Stimulated activated CD4-positive, alpha-beta T cell treated with anti-CD3 and anti-CD28 coated beads, Interleukin-1b, Interleukin-23, amount 100 ng/mL, for 1 hour (primary cell): ENCODE measurements at places on chromosomes 11 and 22.

GRCh38 chr11:26187639-26188038 lies 144.3 kb upstream of the ANO3 start:
- no peak for DNase-seq

GRCh38 chr11:66289548-66290329 lies 796 bp upstream of the YIF1A start:
- peak; percentile 29 for DNase-seq

DNA sequence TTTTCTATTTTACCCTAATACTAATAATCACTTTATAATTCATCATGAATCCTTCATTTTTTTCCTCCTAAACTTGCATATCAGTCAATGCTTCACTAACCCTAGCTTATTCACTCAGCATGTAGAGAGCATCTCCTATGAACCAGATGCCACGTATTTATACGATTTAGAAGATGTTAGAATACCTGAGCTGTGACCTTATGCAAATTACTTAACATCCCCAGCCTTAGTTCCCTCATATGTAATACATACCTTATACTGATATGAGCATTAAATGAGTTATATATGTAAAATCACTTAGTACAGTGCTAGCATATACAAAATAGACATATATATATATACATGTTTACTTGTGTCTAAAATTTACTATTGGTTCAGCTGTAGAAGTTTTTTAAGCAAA lies 9.0 kb downstream of the FAM76B start:
- no peak for DNase-seq

DNA sequence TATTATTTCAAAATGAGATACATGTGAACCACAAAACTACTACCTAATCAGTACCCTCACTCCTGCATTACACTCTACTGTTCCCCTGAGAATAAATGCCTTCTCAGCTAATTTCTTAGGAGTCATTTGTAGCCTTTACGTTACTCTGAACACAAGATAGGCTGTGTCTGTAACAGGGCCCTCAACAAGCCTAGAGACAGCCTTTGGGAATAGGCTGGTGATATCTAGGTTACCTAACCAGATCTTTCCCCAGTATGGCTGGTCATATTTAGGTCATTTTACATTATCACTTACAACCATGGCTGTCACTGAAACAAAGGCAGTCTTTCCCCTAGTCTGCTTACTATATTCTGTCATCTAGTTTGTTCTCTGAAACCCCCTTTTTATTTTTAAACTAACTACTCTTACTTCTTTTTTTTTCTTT lies 14.2 kb downstream of the ATM start:
- DNase-seq: no peak

DNA sequence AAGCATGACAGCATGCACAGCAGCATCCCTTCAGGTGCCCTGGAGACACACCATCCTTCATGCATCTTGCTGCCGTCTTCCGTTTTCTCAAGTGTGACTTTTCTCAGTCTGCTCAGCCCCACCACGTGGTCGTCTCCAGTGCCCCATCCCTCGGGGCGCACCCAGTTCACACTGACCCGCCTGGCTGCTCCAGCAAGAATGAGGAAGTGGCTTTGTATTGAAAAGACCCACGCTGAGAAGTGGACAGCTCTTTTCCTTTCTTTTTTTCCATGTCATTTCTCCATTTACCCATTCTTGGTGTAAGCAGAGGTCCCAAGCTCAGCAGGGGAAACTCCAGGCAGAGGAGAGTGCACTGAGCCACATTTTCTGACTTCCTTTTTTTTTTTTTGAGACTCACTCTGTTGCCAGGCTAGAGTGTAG lies 14.5 kb downstream of the SERPINH1 start:
- DNase-seq: no peak

- no peak for DNase-seq
Observed at GRCh38 chr22:29797351-29797750, 30.2 kb downstream of the UQCR10 start.

GRCh38 chr11:60119710-60120109 lies 31.2 kb downstream of the MS4A2 start:
- no peak for DNase-seq

- no peak for DNase-seq
Observed at GRCh38 chr11:1156506-1157340, 1.0 kb upstream of the MUC5AC start.

DNA sequence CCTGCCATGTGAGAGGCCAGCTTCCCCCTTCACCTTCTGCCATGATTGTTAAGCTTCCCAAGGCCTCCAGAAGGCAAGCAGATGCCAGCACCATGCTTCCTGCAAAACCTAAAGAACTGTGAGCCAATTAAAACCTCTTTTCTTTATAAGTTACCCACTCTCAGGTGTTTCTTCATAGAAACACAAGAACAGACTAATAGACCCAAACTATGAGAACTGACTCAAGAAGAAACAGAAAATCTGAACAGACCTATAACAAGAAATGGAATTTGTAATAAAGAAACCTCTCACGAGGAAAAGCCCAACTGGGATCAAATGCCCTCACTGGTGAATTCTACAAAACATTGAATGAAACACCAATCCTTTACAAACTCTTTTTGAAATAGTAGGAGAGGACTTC lies 12.0 kb downstream of the NPAT start:
- DNase-seq: no peak

DNA sequence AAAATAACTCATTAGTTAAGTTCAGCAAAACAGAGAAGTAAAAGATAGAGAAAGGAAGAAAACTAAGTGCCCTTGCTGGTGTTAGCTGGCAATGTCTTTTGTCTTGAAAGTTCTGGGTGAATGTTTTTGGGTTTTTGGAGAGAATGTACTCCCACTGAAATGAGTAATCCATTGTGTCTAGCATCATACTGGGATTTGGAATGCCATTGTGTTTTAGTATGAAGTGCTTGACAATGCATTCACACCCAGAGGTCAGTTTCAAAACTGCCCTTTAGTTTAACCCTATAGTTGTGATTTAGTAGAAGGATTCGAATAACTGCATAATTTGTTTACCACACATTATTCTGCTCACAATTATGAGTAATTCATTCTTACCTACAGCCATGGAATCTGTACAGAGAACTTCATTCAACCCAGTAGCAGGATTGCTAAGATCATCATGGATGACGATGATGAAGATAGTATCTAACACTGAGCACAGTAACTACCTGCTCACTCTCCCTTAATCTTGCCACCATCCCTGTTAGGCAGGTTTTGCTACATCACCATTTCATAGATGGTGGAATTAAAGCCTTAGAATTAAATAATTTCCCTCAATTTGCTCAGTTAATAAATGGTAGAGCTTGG lies 33.9 kb downstream of the MAML2 start:
- DNase-seq: no peak

DNA sequence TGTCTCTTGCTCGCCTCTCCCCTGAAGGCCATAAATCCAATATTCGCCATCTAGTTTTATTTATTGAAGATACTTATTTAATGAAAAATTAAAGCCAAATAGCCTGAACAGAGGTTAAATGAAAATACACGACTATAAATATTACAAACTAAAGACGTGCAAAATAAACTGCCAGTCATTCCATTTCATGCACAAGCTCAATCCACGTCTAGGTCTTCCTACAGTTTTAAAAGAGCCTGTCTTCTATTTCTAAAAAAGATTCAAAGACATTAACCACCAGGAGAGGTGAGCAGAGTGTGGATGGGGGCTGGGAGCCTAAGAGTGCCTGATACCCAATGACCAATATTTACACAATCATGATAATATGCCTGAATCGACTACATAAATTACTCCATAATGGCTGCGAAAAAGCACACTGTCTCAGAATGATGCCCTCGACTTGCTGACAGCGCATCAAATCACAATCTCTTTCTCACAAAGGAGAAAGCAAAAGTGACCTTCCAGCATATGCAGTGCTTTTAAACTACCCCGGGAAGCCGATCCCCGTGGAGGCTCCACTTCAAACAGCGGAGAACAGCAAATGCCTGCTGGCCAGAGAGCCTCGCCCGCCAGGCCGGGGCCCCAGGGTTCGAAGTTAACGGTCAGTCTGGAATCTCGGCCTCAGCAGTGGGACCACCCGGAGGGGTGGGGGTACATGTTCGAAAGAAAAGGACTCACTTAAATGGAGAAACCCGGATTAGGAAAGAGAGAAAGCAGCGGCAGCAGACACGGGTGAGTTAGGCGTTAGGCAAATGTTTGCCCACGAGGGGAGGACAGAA lies 1.7 kb downstream of the FCHSD2 start:
- DNase-seq: no peak

- DNase-seq: no peak
Observed at GRCh38 chr11:20612416-20612815, 13.0 kb downstream of the SLC6A5 start.

GRCh38 chr11:14269692-14270573 lies 89.0 kb downstream of the RRAS2 start:
- no peak for DNase-seq

GRCh38 chr11:64461081-64461480 lies 102.1 kb downstream of the RPS6KA4 start:
- no peak for DNase-seq

GRCh38 chr22:35558031-35558430 lies 17.4 kb downstream of the RASD2 start:
- DNase-seq: no peak

DNA sequence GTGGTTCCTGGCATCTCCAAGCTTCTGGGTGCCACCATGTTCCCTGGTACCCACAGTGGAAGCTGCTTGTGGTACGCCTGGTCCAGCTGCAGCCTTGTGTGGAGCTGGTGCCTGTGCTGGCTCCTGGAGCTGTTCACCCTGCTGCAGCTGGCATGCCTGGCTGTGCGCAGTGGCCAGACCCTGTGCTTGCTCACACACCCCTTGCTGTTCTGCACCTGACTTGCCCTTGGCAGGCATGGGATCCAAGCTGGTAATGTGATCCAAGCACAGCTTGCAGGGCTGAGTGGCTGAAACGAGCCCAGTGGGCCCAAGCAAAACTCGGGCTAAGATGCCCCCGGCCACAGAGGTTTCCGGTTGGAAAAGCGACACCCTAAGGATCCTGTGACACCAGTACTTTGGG lies 104.7 kb upstream of the CLMP start:
- no peak for DNase-seq

DNA sequence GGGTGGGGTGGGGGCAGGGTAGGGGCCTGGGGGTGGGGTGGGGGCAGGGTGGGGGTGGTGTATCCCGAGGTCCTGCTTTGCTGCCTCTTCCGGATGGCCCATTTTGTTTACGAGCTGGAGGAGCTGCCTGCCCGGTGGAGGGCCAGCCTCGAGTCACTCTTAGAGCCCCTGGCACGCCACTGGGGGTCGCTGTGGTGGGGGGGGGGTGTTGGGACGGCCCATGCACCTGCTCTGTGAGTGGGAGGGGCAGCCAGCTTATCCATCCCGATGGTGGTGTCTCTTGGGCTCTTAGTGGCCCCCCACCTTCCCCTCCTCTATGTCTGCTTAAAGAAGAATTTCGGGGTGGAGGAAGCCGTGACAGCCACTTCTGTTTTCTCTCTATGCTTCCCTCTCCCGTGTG lies 24.6 kb downstream of the MRGPRD start:
- DNase-seq: no peak

- DNase-seq: no peak
Observed at GRCh38 chr11:106471276-106471675, 393.8 kb downstream of the AASDHPPT start.

GRCh38 chr11:65435411-65435931 lies 12.9 kb downstream of the NEAT1 start:
- no peak for DNase-seq

DNA sequence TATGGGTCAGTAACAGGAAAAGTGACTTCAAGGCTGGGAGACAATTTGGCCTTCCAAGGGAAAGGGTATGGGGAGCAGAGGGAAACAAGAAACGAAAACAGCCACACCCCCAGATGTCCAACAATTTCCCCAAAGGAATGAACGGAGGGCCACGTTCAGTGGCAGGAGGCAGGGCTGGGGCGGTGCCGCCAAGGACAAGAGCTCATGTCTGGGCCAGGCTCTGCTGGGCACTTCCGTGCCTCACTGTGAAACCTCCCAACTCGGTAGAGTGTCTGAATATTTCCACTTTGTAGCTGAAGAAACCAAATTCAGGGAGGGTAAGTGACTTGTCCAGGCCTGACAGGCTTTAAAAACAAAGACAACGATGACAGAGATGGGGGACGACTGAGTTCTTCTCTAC lies 11.9 kb downstream of the IFT27 start:
- DNase-seq: no peak

- no peak for DNase-seq
Observed at GRCh38 chr11:61039916-61040315, 62.4 kb upstream of the CD5 start.

DNA sequence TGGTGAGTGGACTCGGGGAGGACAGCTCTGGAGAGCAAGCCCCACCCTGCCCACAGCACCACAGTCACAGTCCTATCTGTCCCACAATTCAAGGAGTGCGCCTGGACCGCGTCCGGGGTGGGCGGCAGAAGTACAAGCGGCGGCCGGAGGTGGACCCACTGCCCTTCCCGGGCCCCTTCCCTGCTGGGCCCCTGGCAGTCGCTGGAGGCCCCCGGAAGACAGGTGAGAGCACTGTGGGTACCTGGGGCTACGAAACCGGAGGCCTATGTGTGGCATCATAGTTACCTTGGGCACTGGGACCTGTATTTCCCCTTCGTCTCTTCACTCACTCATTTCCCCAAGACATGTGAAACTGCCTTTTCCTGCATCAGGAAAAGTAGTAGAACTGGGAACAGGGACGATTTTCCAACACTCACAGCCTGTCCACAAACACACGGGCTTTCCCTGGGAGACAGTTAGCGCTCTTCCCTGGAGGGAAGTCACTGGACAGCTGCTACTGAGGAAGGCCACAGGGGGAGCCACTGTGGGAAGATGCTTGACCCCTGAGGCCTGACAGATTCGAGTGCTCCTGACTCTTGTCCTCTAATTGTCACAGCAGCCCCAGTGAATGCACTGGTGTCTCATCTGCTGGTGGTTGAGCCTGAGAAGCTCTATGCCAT lies 3.1 kb downstream of the TRMT112 start:
- DNase-seq: no peak

DNA sequence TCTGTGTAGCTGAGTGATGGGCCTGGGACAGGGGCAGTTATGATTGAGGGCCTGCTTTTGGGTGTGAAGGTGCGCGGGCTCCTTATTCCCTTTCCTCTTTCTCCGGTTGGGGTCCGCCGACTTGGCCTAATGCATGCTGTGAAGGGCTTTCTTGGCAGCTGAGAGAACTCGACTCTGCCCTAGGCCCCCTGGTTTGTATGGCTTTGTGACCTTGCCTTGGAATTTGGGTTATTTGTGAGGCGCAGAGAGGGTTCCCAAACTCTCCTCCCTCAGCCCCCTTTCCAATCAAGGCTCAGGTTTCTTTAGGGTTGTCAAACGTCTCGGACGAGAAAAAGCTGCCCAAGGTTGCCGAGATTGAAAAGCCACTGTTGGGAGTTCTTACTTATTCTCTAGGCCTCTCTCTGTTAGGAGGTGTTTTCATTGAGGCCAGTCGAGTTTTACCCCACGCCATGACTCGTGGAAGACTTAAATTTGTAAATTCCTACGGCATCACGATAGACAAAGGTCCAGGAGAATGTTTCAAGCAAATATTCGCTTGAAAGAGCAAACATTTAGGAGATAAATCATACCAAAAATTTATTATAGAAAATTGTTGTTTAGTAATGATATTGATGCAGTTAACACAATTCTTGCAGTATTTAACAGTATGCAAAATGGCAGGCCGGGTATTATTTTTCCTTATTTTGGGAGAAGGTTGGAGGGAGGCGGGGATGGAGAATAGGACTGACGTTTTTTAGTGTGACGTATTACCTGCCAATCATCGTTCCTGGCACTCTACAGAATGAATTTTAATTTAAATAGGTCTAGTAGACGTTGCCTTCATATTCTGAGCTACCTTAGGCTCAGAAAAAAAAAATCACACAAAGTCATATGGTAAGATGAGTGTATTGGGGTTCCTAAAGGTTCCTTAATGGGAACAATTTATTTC lies 689 bp downstream of the PDHX start:
- no peak for DNase-seq
